Pancreas (tissue), 10 donors: ENCODE measurements at places on chromosomes 11 and 22.
A peak's percentile ranks its signal among the peaks of the same experiment; 100 is the strongest.

GRCh38 chr22:42655693-42656092 lies 6.5 kb upstream of the CYB5R3 start:
- no peak for DNase-seq

DNA sequence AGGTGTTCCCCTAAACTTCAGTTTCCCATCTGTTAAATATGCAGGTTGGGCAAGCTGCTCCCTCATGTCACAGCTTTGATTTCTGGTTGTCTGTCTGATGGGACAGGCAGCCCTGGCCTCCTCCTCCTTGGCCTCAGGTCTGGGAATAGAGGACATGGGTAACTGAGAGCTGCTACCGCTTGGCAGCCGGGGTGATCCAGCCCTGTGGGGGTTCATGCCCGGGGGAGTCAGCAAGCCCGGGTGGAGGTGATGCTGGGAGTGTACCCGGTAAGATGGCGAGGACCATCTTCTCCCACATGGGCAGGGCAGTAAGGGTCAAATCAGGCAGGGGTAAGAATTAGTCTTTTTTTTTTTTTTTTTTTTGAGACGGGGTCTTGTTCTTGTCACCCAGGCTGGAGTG lies 845.0 kb downstream of the TBC1D22A start:
- DNase-seq = no peak

- DNase-seq = no peak
These were observed 38.2 kb downstream of the BRD1 start for GRCh38 chr22:49789289-49790141.

DNA sequence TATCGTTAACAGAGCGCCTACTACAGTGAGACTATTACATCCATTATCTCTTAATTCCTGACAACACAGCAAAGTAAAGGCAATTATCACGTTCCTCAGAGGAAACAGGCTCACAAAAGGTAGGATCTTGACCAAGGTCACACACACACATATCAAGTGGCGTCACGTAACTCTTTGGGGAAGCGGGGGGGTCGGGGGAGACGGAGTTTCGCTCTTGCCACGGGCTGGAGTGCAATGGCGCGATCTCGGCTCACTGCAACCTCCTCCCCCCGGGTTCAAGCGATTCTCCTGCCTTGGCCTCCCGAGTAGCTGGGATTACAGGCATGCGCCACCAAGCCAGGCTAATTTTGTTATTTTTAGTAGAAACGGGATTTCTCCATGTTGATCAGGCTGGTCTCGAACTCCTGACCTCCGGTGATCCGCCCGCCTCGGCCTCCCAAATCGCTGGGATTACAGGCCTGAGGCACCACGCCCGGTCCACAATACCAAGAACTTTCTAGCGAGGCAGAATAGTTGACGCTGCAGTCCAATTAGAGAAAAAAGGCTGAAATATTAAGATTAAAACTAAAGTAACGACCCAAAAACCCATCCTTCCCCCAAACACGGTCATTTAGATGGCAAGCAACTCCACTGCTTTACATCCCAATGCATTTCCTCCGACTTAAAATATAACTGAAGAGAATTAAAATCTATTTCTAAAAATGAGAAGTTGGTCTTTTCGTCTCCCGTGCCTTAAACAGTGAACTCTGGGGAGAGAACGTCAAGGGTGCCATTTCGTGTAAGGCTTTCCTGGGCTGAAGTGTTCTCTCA lies 1.2 kb downstream of the DDX17 start:
- DNase-seq = peak; percentile 68

DNA sequence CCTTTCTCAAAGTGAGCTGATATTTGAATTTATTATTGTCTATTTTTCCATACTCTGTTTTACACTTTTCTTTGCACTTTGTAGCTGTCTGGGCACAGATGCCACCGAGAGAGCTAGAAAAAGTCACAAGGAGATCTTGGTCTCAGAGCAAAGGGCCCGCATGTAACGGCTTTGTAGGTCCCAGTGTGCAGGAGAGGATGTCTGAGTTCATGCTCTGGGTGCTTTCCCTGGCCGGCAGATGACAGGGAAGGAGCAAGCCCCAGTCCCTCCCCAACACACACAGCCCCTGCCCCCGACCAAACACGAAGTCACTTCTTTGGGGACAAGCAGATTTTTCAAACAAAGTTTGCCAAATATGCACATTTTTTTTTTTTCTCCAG lies 55.8 kb downstream of the SMIM38 start:
- DNase-seq = no peak

GRCh38 chr11:44145011-44145775 lies 49.7 kb downstream of the EXT2 start:
- no peak for DNase-seq

GRCh38 chr22:48104766-48105165 lies 1342.3 kb downstream of the TBC1D22A start:
- DNase-seq = no peak

DNA sequence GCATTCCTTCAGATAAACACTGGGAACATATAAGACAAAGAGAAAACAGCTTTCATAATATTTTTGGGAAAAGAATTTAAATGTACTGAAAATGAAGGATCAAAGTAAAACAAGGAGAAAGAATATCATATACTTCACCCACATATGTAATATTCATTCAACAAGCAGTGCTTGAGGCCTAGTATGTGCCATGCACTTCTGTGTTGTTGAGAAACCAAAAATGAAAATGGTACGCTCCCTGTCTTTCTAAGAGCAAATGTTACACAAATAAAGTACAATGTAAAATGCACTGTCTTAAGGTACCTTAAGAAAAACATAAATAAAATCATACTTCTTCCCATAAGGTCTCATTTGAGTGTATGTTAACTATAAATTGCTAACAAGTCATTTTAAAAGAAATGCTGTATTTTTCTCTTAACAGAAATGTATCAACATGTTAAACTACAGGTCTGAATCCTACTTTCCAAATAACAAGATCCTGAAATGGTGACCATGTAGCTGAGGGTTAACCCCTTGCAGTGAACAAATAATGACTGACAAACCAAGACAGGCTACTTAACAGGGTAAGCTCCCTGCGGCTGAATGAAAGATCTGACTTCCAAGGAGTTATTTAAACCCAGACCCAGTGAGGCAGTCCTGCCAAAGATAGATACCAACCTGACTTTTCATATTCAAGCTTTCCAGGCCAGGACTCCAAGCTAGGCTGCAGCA lies 377.6 kb downstream of the DCDC1 start:
- no peak for DNase-seq

GRCh38 chr11:119375337-119376196 lies 5.9 kb downstream of the USP2 start:
- DNase-seq = no peak

- DNase-seq = no peak
These were observed 20.3 kb upstream of the TNRC6B start for GRCh38 chr22:40157330-40157945.

GRCh38 chr11:86818462-86819192 lies 18.3 kb downstream of the PRSS23 start:
- peak; percentile 16 for DNase-seq

DNA sequence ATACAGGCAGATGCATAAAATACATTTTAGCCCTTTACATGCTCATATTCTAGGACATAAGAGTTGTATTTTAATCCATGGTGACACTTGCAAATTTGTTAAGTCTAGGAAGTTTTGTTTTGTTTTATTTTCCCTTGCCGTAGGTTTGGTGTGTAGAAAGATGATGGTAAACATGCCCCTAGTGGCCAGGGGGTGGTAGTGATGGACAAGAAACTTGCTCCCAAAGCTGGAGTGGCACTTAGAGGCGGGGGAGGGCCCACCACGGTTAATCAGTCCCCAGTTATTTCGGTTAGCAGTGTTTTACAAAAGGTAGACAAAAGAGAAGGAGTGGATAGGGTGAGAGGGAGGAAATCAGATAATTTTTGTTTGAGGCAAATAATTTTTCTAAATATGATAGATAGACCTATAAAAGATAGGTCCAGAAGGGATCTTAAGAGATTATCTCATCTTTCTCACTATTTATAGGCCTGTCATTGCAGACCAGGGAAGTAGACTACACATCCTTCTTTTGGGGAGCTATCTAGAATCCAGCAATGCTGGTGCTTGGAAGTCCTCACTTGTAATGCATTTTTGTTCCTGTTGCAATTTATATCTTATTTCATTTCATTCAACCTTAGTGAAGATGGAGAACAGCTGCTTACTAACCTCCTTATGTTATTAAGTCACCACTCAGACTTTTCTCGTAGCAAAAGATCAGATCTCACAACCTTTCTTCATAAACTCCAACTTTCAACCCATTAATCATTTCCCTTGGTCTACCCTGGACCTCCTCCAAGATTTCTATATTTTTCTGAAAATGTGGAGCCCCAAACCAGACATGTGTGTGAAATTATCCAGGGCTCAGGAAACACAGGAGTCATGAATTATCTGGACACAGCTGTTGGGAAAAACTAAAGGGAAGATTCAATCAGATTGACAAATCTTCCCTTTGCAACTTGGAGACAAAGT lies 5.9 kb upstream of the BDNF start:
- DNase-seq = no peak

DNA sequence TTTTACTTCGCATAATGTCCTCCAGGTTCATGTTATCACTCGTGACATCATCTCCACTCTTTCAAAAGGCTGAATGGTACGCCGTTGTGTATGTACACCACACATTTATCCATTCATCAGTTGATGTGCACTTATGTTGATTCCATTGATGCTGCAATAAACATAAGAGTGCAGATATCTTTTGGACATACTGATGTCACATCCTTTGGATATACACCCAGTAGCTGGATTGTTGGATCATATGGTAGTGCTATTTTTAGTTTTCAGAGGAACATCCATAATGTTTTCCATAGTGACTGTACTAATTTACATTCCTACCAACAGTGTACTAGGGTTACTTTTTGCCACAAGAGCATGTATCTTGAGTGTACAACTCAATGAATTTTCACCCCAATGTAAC lies 25.0 kb upstream of the NELL1 start:
- no peak for DNase-seq

DNA sequence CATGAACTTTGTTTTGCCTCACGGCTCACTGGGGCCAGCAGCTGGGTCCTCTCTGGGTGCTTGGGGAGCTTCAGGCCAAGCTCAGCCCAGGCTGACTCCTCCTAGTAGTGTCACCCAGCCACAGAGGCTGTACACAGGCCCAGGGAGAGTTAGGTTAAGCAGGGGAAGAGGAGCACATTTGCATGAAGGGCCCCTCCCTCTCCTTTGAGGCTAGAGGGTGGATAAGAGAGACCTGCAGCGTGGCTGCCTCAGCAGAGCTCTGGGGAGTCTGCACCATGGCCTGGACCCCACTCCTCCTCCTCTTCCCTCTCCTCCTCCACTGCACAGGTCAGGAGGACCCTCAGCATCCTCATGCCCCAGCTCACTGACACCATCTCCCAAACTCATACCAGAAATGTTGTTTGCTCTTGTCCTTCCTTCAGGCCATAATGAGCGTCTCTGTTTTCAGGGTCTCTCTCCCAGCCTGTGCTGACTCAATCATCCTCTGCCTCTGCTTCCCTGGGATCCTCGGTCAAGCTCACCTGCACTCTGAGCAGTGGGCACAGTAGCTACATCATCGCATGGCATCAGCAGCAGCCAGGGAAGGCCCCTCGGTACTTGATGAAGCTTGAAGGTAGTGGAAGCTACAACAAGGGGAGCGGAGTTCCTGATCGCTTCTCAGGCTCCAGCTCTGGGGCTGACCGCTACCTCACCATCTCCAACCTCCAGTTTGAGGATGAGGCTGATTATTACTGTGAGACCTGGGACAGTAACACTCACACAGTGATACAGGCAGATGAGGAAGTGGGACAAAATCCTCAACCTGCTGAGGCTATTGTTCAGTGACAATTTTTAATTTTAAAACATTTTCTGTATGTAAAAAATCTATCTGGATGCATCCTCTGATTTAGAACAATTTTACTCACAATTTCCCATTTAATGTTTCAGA lies 82.4 kb upstream of the VPREB1 start:
- DNase-seq = no peak

DNA sequence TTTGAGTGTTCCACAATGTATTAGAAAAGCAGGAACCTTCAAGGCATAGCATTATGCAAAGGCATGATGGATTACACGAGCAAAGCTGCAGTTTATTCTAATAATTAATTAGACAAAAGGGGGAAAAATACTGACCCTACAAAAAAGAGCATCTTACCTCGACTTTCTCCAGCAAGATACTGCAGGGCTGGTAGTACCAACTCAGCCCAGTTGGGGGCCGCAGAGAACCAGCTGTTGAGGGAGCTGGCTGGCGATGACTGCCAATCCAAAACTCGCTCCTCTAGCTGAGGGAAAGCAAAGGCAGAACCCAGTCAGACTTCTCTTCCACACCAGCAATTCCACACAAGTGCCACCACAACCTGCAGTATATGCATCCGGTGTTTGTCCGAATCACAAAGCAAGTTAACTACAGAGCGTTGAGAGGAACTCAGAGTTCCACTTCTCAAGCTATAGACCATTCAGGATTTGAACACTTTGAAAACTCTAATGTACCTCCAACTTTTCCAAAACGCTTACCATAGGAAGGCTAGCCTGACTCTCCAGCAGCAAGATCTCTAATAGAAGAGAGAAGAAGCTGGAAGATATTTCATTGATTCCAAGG lies 13.7 kb downstream of the NFRKB start:
- DNase-seq = no peak

DNA sequence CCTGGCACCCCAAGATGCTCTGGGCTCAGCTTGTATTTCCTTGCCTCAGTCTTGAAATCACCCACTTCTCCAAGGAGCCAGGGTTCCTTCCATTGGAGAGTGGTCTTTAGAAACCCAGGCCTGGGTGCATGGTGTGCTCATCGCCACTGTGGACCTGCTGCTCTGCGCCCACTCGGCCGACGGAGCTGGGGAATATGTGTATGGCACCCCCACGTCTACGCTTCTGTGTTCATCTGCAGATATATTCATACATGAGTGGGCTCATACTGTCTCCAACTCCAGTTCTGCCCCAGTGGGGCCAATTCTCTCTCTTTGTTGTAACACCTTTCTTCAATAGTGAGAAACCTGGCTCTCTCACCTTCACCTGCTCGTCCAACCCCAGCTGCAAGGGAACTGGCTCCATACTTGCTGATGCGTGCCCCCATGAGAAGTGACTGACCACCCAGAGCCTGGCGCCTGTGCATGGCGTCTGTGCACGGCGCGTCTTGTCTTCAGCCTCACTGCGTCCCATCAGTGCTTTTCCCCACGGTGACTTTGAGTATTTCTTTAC lies 39.8 kb downstream of the KCNQ1 start:
- no peak for DNase-seq

DNA sequence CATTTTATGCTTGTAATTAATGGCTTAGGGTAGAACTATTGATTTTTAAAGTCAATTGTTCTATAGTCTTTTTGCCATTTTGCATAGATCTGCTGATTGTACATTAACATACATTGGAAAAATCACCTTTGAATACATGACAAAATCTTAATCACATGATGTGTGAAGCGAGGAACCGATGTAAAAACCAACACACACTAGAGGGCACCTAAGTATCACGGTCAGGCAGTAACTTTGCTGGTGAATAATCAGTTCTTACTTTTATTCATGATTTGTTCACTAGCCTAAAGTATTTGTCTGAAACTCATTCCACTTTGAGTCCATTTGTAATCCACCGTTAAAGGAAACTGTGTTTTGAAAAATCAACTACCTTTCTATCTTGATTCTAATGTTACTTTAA lies 28.2 kb downstream of the JHY start:
- DNase-seq = no peak
